ENCODE measurements at places on chromosomes 5 and 9.
A peak's percentile ranks its signal among the peaks of the same experiment; 100 is the strongest.

GRCh38 chr9:74322661-74323314, 174.3 kb upstream of the RORB start:
- no peak for DNase-seq

DNA sequence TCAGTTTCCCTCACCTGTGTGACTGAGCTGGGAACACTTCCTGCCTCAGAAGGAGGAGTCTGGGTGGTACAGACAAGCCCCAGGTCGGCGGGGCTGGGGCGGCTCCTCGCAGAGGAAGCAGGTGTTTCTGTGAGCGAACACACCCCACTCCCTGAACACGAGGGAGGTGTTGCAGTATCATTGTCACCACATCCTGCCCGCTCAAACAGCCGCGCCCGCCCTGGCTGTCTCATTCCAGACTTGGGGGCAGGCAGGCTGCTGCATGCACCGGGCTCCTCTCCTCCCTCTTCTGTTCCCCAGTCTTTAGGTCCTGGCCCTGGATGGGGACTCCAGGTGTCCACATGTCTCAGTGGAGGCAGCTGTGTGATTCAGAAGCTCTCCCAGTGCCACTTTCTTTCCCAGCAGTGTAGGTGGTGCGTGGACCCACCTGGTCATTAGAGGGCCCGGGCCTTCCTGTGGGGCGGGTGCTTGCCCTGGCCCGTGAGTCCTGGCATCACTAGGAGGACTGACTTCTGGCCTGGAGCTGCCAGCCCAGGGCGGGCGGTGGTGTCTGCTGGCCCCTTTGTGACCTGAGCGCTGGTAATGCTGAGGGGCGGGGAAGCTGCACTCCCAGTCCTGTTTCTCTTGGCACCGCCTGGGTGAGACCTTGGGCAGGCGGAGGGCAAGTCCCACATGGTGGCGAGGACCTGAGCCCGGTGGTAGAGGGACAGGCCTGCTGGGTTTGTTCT, 18.3 kb upstream of the PHYHD1 start:
- DNase-seq: peak; percentile 89

GRCh38 chr9:124442826-124443225, 7.4 kb upstream of the ADGRD2 start:
- DNase-seq: no peak

- DNase-seq: no peak
Observed at GRCh38 chr5:69113851-69114250, 20.0 kb downstream of the SLC30A5 start.

- DNase-seq: no peak
Observed at GRCh38 chr9:132824151-132824550, 53.9 kb downstream of the AK8 start.

DNA sequence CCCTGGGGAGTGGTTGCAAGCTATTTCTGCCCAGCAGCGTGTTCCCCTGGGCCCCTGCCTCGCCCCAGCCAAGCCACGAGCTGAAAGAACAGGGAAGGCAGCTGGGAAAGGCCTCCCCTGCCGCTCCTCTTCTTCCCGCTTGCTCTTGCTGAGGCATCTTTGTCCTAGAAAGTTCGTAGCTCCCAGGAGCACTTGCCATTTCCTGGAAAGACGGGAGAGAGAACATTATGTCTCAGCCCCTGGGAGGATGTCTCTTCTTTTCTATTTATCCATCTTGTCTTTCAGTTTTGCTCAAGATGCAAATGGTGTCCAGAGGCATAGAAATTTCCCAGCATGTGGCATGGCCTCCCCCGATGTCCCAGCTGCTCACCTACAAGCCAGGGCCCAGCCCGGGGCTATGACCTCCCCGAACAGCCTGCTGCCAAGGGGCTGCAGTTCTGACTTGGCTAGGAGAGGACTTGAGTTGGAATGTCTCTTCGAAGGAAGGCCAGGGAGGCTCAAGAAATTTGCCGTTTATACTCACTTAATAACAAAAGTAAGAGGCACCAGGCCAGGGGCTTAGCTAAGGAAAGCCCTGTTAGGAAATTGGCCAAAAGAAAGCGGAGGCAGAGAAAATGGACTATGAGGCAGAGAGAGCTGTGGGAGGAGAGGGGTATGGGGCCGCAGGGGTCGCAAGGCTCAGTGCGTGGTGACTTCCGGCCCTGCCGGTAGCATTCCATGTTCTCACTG, 87.3 kb downstream of the LIFR start:
- DNase-seq: no peak

GRCh38 chr5:98786191-98786853, 12.9 kb downstream of the RGMB start:
- no peak for DNase-seq

GRCh38 chr5:19098434-19098833, 889.6 kb downstream of the CDH18 start:
- DNase-seq: no peak

GRCh38 chr9:16133556-16134227, 580.8 kb downstream of the CCDC171 start:
- DNase-seq: no peak

DNA sequence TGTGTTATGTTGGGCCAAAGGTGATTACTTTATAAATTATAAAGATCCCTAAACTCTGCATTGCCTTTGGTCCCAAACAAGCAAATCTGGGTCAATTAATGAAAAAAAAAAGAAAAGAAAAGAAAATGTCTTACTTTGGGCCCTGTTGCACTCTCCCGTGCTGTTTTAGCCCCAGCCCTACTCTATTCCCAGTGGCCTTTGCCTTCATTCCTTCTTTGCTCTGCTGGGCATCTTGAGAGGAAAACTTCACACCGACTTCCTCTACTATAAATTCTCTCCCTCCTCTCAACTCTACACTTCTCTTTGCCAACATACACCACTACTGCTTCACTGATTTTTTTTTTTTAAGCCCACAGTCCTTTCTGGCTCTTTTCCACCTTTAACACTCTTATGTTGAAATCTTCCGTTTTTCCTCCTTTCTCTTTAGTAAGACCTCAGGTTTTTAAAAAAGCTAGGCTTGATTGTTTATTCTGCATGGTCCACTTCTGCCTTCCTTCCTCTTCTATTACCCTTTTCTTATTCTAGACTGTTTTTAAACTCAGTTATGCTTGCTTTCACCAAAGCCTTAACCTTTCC, 4.5 kb upstream of the MSMP start:
- DNase-seq: no peak

GRCh38 chr5:170431571-170431970, 42.4 kb upstream of the KCNMB1 start:
- DNase-seq: no peak

- no peak for DNase-seq
Observed at GRCh38 chr5:79135790-79136553, 24.4 kb downstream of the BHMT start.

- DNase-seq: no peak
Observed at GRCh38 chr5:152884006-152884405, 478.9 kb upstream of the NMUR2 start.

- no peak for DNase-seq
Observed at GRCh38 chr9:77807281-77807683, 159.2 kb upstream of the GNA14 start.

DNA sequence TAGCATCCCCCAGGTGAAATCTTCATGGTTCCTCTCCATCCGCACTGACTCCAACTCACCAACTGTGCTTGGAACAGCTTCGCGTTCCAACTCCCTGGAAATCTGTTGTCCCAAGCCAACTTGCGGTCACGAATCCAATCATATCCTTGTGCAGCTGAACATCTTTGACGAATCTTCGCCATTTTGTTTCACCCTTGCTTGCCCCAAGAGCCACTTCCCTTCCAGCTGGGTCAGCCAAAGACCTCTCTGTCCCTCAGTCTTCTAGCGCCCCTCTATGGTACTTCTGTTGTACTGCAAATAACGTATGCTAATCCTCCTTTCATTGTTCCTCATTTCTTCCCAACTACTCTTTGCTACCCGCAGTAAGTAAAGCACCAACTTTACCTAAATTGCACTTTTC, 61.0 kb upstream of the TARS1 start:
- no peak for DNase-seq

GRCh38 chr5:74286734-74287695, 353.5 kb downstream of the ENC1 start:
- no peak for DNase-seq

DNA sequence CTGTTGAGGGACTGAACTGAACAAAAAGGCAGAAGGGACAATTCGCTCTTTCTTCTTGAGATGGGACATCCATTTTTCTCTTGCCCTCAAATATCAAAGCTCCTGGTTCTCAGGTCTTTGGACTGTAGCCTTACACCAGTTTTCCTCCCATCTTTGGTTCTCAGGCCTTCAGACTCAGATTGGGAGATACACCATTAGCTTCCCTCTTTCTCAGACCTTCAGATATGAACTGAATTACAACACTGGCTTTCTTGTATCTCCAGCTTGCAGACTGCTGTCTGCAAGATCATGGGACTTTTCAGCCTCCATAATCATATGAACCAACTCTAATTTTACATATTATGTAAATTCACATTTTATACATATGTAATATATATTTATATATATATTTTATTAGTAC, 12.6 kb upstream of the CCNG1 start:
- DNase-seq: no peak

DNA sequence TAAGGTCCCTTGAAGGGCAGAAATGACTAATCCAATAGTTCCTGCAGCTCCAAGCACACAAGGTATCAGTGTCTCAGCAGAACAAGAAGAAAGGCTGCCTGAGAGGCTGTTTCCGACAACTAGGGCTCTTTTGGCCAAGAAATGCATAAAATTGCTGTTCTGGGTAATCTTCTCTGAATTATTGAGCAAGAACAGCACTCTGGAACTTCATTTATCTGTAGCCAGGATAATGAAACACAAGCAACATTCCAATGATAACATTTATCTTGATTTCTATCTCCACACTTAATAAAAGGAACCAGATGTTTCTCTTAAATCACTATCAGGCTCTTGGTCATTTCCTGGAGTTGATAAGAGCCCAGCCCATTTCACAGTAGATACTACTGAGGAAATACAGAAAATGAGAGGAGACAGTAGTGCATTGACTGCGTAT, 17.0 kb upstream of the AUH start:
- DNase-seq: no peak

DNA sequence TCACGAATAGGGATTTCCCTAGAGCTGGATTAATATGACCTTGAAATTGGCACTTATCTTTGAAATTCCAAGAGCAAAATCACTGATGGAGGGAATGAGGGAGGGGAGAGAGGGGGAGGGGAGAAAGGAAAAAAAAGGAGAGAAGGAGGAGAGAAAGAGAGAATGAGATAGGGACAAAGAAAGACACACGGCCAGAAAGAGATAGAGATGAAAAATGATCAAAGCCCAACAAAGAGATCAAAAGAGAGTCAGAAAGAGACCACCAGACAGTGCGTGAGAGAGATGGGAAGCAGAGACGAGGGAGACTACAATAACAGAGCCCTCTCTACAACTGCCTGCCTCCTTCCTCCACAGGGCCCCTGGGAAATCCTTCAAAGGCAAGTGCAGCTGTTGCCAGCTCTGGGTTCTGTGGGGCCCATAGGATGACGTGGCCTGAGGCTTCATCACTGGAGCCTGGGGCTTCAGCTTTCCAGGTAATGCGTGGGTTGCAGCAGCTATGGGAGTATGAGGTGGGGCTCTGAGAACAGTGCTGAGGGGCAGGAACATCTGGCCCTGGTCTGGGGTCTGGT, 58.3 kb upstream of the SHB start:
- DNase-seq: no peak

- DNase-seq: no peak
Observed at GRCh38 chr5:40033009-40033408, 608.2 kb upstream of the DAB2 start.

DNA sequence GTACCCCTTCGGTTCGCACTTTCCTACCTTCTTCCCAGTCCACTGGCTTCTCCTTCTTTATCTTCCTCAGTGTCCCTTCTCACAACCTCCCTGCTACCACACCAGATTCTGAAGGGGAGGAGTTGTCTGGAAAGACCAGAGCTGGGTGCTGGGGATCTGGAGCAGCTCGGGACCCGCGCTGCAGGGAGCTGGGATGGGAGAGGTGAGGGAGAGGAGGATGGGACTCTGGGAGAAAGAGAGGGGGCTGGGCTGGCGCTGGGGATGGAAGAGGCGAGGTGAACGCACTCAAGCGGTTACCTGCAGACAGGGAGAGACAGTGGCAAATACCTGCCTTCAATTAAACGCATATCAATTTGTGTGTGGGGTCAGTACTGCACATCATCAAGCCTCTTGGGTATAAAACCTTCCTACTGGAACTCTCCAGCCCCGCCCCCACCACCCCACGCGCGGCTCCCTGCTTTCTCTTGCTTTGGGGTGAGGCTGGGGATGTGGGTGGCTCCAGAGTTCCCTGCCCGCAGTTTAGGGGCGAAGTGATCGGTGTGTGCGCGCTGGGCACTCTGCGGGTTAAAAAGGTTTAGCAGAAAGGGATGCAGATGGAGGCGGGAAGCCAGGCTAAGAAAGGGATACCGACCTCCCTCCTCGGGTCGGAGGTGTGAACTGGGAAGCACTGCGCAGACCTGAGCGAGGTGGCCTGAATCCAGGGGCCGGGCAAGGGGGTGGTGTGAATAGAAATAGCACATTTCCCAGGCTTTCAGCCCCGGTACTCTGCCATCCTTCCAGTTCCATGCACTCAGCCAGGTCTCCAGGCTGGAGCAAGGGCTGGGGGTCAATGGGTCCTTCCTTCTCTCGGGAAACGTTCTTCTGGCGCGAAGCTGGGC, 977 bp upstream of the PAM start:
- no peak for DNase-seq

DNA sequence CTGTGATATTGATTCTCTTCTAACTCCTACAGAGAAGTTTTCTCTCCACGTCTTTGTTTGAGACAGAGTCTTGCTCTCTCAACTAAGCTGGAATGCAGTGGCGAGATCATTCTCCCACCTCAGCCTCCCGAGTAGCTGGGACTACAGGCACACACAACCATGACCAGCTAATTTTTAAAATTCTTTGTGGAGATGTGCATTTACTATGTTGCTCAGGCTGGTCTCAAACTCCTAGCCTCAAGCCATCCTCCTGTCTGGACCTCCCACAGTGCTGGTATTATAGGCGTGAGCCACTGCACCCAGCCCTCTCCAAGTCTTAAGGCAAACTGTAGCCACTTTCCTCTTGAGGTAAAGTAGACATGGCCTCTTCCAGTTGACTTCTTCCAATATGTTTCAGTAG, 72.2 kb downstream of the SNX18 start:
- DNase-seq: no peak

DNA sequence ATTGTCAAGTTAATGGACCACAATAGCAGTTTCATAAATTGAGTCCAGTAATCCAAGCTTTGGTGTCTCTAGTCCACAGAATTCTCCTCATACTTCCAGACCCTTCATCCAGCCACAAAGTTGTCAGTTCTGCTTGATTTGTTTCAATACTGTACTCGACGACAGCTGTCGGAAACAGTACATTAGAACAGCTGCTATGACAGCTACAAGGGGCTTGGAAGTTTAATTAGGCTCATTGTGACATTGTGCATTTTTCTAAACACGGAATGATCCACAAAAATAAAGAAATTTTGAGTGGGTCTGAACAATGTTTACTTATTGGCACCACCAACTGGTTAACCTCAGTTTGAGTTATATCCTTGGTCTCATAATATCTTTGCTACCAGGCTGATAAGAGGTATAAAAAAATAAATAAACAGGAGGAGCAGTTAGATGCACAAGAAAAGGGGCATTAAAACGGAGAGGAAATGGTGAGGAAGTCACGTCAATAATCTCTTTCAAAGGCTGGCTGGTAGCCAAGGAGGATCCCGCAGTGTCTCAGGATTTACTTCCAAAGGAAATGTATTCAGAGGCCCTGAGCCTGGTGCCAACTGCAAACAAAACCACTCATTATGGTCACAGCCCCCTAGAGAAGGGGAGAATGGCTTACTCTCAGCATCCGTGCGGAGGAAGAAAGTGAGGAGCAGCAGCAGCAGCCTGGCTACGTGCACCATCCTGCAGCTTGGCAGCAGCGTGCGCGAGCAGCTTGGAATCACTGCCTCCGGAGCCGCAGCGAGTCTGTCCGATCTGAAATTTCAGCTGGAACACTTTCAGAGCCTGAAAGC, 933.8 kb upstream of the DMAC1 start:
- DNase-seq: no peak

- DNase-seq: no peak
Observed at GRCh38 chr5:120644516-120644915, 180.4 kb downstream of the PRR16 start.

Data from activated CD4-positive, alpha-beta T cell treated with anti-CD3 and anti-CD28 coated beads, Interleukin-2, amount 50 U/mL, for 1 hour (primary cell).